Stimulated activated CD4-positive, alpha-beta T cell treated with anti-CD3 and anti-CD28 coated beads, TNF-alpha, amount 100 ng/mL, for 48 hours (primary cell): ENCODE measurements at places on chromosomes 12 and 14.

DNA sequence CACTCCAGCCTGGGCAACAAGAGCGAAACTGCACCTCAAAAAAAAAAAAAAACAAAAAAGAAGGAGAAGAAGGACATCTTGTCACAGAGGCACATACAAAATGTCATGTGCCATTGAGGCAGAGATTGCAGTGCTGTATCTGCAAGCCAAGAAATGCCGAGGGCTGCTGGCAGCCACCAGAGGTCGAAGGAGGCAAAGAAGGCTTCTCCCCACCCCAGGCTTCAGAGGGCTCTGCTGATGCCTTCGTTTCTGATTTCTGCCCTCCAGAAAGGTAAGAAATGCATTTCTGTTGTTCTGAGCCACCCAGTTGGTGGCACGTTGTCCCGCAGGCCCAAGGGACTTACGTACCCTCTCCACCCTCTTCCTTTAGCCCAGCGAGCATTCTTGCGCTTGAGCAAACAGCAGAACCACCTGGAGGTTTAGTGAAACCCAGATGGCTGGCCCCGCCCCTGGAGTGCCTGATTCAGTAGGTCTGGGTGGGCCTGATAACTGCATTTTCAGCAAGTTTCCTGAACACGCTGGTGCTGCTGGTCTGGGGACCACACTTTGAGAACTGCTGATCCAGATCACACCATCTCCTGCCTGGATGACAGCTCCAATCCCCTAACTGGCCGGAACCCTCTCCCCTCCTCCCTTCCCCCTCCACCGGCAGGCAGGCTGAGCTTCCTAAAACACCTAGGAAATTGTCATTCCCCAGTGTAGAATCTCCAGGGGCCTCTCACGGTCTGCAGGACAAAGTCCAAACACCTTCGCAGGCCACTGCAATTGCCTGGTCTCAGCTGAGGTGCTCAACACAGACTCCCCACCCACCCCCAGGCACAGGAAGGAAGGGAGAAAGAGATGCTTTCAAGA lies 21.1 kb upstream of the SCARB1 start:
- DNase-seq = no peak

- DNase-seq = no peak
These were observed 12.9 kb downstream of the FAM161B start for GRCh38 chr14:73937012-73937411.

DNA sequence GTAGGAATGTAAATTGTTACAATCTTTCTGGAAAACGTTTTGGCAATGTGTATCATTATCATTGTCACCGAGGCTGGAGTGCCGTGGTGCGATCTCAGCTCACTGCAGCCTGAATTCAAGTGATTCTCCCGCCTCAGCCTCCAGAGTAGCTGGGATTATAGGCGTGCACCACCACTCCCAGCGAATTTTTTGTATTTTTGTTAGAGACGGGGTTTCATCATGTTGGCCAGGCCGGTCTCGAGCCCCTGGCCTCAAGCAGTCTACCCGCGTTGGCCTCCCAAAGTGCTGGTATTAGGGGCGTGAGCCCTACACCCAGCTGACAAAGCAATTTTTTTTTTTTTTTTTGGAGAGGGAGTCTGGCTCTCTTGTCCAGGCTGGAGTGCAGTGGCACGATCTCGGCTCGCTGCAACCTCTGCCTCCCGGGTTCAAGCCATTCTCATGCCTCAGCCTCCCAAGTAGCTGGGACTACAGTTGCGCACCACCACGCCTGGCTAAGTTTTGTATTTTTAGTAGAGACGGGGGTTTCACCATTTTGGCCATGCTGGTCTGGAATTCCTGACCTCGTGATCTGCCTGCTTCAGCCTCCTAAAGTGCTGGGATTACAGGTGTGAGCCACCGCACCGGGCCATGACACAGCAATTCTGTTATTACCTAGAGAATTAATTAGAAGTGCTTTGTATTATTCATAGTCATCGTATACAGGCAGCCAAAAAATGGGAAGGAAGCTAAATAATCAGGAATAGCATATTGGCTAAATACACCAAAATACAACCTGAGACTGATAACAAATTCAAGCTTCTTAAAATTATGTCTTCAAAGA lies 1.2 kb downstream of the ACTR6 start:
- no peak for DNase-seq

GRCh38 chr12:117188961-117189724 lies 1.1 kb downstream of the FBXO21 start:
- no peak for DNase-seq

DNA sequence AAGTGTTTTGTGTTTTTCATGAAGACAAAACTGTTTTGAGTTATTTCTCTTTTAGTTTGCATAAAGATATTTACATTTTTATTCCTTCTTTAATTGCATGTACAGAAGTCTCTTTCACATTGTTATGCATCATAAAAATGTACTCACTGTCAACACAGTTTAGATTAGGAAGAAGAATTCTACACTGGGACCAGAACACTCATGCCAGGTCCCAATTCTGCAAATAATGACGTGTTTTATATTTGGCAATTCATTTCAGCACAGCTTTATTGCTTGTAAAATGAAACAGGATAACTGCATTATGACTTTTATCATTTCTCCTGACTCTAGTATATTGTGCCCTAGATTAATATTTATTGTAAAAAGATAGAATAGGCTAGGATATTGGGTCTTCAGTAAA lies 369.2 kb downstream of the NAV3 start:
- no peak for DNase-seq

GRCh38 chr14:98280436-98280835 lies 991.6 kb downstream of the BCL11B start:
- no peak for DNase-seq

DNA sequence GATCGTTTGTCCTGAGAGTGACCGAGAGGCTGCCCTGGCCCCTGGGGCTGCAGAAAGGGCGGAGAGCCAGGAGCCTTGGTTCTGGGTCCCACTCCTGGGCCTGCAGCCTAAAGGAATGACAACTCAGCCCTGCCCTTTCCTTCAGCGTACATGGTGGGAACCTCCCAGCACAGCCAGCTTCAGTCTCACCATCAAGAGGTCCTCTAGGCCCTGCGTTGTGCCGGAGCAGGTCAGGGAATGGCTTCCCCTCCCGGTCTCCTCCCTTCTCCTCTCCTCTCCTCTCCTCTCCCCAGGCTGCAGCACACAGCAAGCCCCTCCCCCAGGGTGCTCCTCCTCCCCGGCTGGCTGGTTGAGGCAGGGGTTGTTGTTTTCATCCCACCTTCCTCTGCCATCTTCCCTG lies 44.6 kb upstream of the TUNAR start:
- DNase-seq = no peak

DNA sequence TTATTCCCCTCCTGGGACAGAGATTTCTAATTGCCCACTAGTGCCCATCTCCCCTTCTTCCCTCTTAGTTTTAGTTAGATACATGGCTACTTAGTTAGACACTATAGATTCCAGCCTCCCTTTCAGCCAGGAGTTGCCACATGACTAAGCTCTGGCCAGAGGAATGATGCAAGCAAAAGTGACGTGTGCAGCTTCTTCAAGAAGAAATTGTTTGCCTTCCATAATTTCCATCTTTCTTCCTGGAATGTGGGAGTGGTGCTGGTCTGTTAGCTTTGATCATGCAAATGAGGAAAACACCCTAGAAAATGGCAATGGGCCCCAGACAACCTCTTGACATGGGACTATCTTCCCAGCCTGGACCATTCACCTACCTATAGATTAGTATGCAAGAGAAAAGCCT lies 21.4 kb downstream of the CCDC177 start:
- no peak for DNase-seq

DNA sequence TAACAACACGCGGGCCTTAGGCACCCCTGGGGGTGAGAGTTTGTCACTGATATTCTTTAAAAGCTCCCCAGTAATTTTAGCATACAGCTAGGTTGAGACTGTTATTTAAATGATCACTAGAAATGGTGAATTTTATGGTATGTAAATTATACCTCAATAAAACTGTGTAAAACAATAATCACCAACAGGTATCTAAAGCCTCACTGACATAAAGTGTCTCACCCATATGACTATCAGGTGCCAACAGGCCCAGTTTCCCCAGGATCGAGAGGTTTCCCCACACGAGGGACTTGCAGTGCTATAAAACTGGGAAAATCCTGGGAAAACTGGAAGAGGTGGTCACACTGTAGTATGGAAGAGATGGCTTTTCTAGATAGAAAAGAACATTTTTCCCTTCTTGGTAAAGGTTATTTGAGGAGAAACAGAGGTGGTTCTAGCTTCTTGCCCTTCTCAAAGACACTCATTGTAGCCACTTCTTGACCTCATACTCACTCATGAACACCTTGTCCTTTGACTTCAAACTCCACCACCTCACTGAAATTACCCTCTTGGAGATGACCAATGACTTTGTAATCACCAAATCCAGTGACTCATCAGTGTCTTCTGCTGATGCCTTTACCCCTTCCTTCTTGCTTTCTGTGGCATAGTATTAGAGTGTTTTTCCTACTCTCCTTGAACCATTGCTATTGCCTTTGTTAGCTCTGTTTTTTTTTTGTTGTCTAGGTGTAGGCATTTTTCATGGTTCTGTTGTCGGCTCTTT lies 24.8 kb upstream of the NUBPL start:
- no peak for DNase-seq

GRCh38 chr12:68245180-68246021 lies 8.0 kb downstream of the IL22 start:
- DNase-seq = no peak

DNA sequence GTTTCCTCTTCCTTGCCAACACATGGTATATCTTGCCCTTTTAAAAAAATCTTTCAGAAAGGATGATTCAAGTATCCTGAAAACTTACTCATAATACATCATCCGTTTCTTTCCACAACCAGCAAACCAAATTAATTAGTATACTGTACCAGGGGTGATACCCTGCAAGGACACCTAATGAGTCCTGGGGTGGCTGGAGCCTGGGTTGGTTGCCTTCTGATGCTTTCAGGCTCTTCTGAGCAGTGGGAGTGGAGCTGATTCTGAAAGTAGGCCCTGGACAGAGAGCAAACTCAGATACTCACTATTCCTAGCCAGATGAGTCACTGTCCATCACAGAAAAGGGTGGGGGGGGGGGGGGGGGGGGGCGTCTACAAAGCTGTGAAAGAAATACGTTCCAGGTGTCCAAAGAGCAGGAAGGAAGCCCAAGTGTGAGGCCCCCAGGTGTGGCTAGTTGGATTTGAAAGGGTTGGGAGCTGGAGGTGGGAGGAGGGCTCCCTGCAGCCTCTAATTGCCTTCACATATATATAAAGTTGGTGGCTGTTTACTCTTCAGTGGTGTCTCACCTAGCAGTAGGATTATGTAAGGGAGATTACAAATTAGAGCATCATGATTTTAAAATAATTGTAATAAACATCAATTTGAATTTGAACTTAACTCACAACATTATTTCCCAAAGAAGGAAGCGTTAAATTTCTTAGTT lies 36.5 kb downstream of the FBXO33 start:
- no peak for DNase-seq

DNA sequence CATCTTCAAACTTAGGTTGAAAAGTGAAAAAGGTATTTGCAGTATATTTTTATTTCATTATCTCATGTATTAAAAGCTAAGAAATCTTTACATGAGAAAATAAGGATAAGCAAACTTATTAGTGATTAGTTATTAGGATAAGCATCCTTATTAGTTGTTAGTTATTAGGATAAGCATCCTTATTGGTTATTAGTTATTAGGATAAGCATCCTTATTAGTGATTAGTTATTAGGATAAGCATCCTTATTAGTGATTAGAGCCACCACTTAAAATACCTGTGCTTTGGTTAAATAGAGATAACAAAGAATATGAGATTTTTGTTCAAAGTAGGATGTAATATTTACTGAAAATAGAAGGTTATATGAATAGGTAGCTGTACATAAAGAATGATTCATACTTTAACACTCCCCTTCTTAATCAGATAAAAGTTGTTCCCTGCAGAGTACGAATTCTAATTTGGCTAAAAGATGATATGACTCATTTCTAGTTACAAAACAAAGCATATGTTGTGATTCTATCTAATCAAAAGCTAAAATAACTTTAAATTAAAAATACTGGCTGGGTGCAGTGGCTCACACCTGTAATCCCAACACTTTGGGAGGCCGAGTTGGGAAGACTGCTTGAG lies 56.4 kb downstream of the KDM5A start:
- no peak for DNase-seq

DNA sequence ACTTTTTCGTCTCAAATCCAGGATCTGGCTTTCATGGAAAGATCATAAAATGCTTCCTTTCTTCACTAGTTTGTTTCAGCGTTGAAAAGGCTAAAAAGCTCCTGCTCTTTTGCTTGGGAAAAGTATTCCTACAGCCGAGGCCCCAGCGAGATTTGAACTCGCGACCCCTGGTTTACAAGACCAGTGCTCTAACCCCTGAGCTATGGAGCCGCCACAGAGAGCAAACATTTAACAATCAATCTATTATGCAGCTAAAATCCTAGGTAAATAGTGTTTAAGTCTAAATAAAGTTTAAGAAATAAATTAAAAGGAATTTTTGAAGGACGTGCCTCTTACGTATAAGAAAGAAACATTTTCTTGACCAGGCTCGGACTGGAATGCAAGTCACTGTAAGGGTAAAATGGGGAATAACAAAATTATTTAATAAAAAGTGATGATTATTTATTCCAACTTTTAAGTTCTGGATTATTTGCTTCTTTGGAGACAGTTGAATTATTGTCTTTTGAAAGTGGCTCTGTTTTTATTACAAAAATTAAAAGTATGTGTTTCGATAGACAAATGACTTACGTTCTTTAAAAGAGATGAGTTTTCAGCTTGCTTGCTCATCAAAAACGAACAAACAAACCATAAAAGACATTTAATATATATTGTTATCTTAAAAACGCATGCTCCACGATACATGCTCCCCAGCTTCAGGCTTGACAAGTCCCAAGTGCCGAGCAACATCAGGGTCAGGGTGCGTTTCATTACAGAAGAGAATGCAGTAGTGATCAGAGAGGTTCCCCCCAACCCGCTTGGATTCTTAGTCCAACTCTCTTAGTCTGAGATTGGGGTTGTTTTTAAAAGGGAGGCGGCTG lies 10.2 kb downstream of the OR6S1 start:
- DNase-seq = peak; percentile 35

DNA sequence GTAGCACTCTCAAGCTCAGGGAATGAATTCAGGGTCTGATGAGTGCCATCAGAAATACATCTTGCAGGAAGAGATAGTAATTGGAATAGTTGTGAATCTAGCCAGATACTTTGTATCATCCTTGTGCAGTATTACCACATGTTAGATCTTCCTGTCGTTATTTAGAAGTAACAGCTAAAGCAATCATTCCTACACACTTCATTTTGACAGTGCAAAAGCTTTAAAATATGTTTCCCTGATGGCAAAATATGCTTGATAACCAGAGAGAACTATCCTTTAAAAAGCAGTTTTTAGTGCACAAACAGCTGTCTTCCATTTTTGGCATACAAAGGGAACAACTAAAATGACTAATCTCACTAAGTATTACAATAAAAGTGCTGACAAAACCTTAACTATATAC lies 149.5 kb upstream of the SLC38A2 start:
- no peak for DNase-seq
